Activated naive CD8-positive, alpha-beta T cell treated with anti-CD3 and anti-CD28 coated beads for 36 hours (primary cell): ENCODE measurements at places on chromosomes 1 and 21. TPM values are rescaled to one million over a fixed set of nuclear protein-coding genes. Genes with fewer than 3 reads are reported as not detected.

Gene RGS4
- total RNA-seq: not detected

DNA sequence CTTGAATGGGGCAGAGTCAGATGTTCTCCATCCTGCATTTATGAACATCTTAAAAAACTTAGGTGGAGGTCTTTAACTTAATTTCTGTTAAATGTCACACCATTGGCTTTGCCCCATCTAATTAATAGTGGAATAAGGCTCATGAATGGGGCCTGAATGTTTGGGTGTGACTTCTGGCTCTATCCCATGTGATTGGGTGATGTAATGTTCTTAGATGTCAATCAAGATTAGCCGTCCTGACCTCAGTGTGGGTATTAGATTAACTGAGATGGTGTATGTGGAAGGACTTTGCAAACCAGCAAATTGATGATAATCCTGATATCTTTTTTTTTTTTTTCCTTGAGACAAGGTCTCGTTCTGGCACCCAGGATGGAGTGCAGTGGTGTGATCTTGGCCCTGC, 38.1 kb downstream of the C1orf21 start:
- H3K27me3 ChIP-seq: peaks cover 3% of the 10 kb centered on the region
- no peak overlapping the region for H3K27ac ChIP-seq
- no peak for DNase-seq
- no peak overlapping the region for H3K4me3 ChIP-seq

- no peaks in the 10 kb centered on the region for H3K4me1 ChIP-seq
- H3K4me3 ChIP-seq: no peak overlapping the region
- DNase-seq: no peak
- peaks cover 31% of the 10 kb centered on the region for H3K27me3 ChIP-seq
- no peaks in the 10 kb centered on the region for H3K36me3 ChIP-seq
Observed at GRCh38 chr1:230469271-230469670, 43.1 kb upstream of the PGBD5 start.

Gene PLA2G2A
- not detected for total RNA-seq

DNA sequence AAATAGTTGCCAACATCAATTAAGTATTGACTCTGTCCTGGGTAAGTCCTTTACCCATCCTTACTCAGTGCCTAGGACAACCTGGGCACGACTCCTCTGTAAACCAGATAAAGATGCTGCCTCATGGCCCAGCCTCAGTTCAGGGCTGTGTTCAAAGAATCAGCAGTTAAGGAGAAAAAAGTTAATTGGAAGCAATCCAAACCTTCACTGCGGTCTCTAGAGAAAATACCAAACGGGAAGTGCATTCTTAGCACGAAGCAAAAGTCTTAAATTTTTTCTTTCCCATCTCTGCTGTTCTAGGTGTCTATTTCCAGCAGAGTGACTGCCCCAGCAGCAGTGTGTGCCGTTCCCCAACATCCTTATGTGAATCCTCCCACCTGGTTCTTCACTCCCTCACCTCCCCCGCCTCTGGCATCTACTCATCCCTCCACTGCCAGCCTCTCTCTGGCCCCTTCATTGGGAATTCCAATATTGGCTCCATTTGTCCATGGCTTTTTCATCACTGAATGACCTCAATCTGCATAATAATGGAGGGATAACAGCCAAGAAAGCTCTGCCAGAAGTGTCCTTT, 23.2 kb downstream of the KANK4 start:
- H3K36me3 ChIP-seq: no peaks in the 10 kb centered on the region
- peaks cover 8% of the 10 kb centered on the region for H3K4me1 ChIP-seq
- no peak for DNase-seq
- no peak overlapping the region for H3K27ac ChIP-seq

Gene GPN2
- 64.1 TPM for total RNA-seq

DNA sequence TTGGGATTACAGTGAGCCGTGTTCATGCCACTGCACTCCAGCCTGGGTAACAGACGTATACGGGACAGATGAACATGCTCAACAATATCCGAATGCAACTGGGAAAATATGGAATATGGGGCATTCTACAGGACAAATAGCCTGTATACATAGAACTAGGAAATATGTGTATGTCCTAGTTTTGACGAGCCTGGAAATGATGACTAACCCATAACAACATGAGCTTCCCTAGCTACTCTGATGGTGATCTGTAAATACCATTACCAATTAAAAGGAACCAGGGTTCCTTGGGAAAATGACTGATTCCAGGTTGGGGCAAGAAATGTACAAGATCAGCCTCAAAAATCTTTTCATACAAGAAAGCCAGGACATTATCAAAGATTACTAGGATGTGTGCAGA, 42.8 kb upstream of the ARTN start:
- no peak for DNase-seq
- peaks cover 3% of the 10 kb centered on the region for H3K36me3 ChIP-seq
- H3K4me3 ChIP-seq: no peak overlapping the region
- no peaks in the 10 kb centered on the region for H3K4me1 ChIP-seq
- H3K27ac ChIP-seq: no peak overlapping the region

DNA sequence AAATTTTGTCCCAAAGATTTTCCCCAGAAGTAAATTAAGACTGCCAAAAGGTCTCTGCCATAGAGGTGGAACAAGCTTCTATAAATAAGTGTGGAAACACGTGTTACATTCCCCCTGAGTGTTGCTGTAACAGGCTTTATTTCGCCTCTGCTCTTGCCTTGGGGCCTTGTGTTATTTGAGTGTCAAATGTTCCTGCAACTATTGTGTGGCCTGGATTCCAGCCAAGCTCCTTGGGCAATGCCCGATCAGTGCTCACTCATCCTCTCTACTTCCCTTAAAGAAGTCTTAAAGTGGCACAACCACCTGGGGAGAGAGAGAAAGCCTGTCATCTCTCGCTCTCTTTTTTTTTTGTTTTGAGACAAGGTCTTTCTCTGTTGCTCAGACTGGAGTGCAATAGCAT, 156.7 kb downstream of the NR5A2 start:
- peaks cover 9% of the 10 kb centered on the region for H3K4me1 ChIP-seq
- H3K4me3 ChIP-seq: no peak overlapping the region
- H3K36me3 ChIP-seq: peaks cover 3% of the 10 kb centered on the region
- peaks cover 8% of the 10 kb centered on the region for H3K27me3 ChIP-seq
- no peak overlapping the region for H3K27ac ChIP-seq
- DNase-seq: no peak

Gene PPT1
- 87.5 TPM for total RNA-seq

GRCh38 chr1:175000697-175001187, 995 bp downstream of the CACYBP start:
- no peak for DNase-seq
- H3K4me1 ChIP-seq: peaks cover 51% of the 10 kb centered on the region
- peaks cover 52% of the 10 kb centered on the region for H3K36me3 ChIP-seq
- H3K4me3 ChIP-seq: no peak overlapping the region

Gene HTR6
- not detected for total RNA-seq

- no peaks in the 10 kb centered on the region for H3K27me3 ChIP-seq
- no peak overlapping the region for H3K27ac ChIP-seq
- DNase-seq: no peak
- H3K4me3 ChIP-seq: no peak overlapping the region
Observed at GRCh38 chr1:161088587-161089110, 709 bp downstream of the NECTIN4 start.

DNA sequence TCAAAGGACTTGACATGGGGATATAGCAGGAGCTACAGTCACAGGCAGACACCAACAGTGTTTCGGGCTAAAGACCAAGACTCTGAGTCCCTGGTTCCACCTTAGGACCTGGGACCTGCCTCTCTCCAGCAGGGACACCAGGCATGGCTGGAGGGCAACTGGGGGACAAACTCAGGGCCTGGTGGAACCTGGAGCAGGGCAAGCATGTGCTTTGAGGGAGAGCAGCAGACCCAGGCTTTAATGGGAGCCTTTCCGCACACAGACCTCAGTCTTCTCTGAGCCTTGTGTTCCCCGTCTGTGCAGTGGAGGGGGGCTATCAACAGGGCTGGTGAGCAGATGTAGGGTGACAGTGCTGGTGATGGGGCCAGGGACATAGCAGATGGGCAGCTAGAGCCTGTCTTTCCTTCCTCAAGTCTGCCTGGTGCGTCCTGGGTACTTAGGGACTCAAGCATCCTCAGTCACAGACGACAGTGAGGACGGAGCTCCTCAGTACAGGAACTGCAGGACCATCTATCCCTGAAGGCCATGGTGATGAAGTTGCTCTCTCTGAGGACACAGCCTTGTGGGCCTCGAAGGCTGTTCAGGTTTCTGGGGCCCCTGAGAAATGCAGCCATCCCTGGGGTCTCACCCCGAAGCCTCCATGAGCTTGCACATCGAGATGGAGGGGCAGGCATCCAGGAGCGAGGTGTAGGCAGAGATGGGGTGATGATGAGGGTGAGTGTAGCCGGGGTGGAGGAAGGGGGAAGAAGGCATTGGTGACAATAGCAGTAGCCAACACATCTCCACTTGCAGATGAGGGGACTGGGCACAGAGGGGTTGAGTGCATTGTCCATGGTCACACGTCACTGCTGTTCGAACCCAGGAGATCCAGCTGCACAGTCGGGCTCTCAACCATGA, 593.4 kb downstream of the PTPRU start:
- DNase-seq: no peak
- H3K27me3 ChIP-seq: peaks cover 3% of the 10 kb centered on the region
- H3K4me1 ChIP-seq: no peaks in the 10 kb centered on the region
- no peak overlapping the region for H3K27ac ChIP-seq

DNA sequence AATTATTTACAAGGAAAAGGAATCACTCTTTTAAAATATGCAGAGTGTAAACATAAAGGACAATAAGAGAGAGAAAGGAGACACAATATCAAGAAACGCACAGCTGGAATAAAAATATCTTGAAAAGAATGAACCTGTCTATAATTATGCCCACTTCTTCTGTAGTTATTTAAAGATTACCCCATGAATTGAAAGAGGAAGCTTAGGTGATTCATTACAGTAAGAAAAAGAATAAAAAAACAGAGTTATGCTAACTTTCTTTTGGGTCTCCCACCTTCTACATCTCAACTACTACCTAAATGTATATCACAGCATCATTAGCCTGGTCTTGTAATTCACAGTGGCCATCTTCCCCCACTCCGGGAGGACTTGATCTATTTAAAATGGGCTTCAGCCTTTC, 182.1 kb downstream of the MRPL39 start:
- no peaks in the 10 kb centered on the region for H3K27me3 ChIP-seq
- H3K4me3 ChIP-seq: peak overlapping the region; percentile 56
- H3K27ac ChIP-seq: peak overlapping the region; percentile 36
- H3K36me3 ChIP-seq: peaks cover 26% of the 10 kb centered on the region

DNA sequence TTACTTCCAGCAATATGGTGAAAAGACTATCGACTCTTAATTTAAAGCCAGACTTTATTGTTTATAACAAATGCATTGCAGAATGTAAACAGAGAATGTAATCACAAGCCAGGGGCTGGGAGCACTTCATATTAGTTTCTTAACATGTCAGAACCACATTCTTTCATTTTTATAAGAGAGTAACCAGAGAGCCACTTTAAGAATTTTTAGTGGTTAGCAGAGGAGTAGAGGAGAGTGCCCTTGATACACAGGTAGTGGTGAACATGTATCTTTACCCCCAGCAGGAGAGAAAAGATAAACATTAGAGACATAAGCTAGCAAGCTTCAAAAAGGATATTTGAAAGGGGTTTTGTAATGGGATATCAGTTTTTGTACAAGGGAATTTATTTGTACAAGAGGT, 11.1 kb downstream of the AMY2B start:
- H3K36me3 ChIP-seq: no peaks in the 10 kb centered on the region
- H3K27me3 ChIP-seq: no peaks in the 10 kb centered on the region
- no peaks in the 10 kb centered on the region for H3K4me1 ChIP-seq
- H3K4me3 ChIP-seq: no peak overlapping the region
- no peak for DNase-seq
- H3K27ac ChIP-seq: no peak overlapping the region

Gene WLS
- not detected for total RNA-seq

GRCh38 chr1:205286335-205286950, 35.1 kb downstream of the NUAK2 start:
- peaks cover 72% of the 10 kb centered on the region for H3K4me1 ChIP-seq
- H3K27ac ChIP-seq: peak overlapping the region; percentile 90
- H3K27me3 ChIP-seq: peaks cover 3% of the 10 kb centered on the region
- peak overlapping the region; percentile 64 for H3K4me3 ChIP-seq

- H3K27me3 ChIP-seq: peaks cover 9% of the 10 kb centered on the region
- no peak overlapping the region for H3K4me3 ChIP-seq
- no peaks in the 10 kb centered on the region for H3K36me3 ChIP-seq
- H3K4me1 ChIP-seq: no peaks in the 10 kb centered on the region
Observed at GRCh38 chr1:87718241-87718950, 389.7 kb downstream of the LMO4 start.

GRCh38 chr1:224173523-224173922, 9.5 kb upstream of the DEGS1 start:
- no peak for DNase-seq
- H3K36me3 ChIP-seq: peaks cover 6% of the 10 kb centered on the region
- H3K4me1 ChIP-seq: peaks cover 31% of the 10 kb centered on the region
- no peak overlapping the region for H3K27ac ChIP-seq

DNA sequence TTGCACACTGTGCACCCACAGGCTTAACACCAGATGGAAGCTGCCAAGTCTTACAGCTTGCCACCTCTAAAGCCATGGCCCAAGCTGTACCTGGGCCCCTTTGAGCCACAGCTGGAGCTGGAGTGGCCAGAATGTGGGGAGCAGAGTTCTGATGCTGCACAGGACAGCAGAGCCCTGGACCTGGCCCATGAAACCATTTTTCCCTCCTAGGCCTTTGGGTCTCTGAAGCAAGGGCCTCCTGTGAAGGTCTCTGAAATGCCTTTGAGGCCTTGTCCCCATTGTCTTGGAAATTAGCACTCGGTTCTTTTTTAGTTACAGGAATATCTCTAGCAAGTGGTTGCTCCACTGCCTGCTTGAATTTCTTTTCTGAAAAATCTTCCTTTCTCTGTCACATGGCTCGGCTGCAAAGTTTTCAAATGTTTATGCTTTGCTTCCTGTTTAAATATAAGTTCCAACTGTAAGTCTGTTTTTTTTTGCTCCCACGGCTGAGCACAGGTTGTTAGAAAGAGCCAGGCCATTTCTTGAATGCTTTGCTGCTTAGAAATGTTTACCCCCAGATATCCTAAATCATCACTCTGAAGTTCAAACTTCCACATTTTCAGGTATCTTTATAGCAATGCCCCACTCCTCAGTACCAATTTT, 156.8 kb upstream of the GORAB start:
- no peaks in the 10 kb centered on the region for H3K4me1 ChIP-seq
- H3K27ac ChIP-seq: no peak overlapping the region
- no peaks in the 10 kb centered on the region for H3K36me3 ChIP-seq
- H3K4me3 ChIP-seq: no peak overlapping the region
- no peak for DNase-seq

DNA sequence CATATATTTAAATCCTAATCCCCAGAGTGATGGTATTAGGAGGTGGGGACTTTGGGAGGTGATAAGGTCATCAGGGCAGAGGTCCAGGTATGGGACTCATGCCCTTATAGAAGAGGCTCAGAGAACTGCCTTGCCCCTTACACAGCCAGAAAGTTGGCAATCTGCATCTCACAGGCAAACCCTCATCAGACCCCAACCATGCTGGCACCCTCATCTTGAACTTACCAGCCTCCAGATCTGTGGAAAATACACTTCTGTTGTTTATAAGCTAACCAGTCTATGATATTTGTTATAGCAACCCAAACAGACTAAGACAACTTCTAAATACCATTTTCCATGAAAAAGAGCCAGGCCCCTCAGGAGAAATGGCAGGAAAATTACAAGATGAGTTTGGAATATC, 69.3 kb upstream of the PRDX6 start:
- no peaks in the 10 kb centered on the region for H3K36me3 ChIP-seq
- peaks cover 51% of the 10 kb centered on the region for H3K4me1 ChIP-seq

- peaks cover 4% of the 10 kb centered on the region for H3K27me3 ChIP-seq
- no peak for DNase-seq
- no peak overlapping the region for H3K27ac ChIP-seq
- H3K4me1 ChIP-seq: no peaks in the 10 kb centered on the region
- H3K36me3 ChIP-seq: no peaks in the 10 kb centered on the region
- no peak overlapping the region for H3K4me3 ChIP-seq
Observed at GRCh38 chr1:70892930-70893329, 154.7 kb downstream of the PTGER3 start.

Gene LCE3E
- not detected for total RNA-seq
